ENCODE measurements at places on chromosomes 4 and X. TPM values are rescaled to one million over a fixed set of nuclear protein-coding genes. Genes with fewer than 3 reads are reported as not detected.
A peak's percentile ranks its signal among the peaks of the same experiment; 100 is the strongest.

DNA sequence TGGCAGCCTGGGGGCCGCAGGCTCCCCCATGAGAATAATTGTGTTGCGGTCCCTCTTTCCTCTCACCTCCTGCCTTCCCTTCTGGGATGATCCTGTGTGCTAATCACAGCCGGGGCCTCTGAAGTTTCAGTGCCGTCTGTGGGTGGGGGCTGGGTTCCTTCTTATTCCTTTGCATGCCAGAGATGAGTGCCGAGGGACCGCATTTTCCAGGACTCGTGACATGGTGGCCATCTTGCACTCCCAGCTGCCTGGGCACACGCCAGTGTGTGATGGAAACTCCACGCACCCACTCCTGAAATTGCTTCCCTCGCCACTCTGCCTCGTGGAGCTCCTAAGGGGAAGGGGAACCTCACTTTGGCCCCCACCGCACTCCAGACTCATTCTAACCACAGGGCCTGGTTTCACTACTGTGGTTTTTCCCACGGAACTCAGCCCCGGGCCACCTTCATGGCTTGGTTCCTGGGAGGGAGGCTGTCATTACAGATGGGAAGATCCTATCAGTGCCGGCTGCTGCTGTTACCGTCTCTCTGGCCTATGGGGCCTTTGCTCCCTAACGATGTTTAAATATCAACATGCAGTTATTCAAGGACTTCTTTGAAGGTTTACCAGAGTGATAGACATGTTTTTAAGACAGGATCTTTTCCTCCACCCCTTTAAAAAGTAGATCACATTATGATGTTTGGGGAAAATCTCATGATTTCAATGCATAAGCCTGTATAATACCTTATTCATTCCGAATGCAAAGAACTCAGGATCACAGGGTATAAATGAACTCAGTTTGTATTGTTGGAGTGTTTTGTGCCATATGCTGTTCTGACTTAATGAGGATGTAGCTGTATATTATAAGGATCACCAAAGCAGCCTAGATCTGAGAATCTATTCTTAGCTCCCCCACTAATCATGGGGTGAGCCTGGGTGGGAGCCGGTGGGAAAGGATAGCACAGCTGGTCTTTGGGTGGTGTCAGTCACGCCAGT, 89.6 kb downstream of the SORCS2 start:
- no peak for DNase-seq

- DNase-seq = no peak
Measured at GRCh38 chr4:3770323-3771163, 4.4 kb downstream of the ADRA2C start.

GRCh38 chrX:40105835-40106675, 8.3 kb upstream of the BCOR start:
- peak; percentile 74 for DNase-seq

GRCh38 chrX:24842486-24842885, 148.8 kb downstream of the POLA1 start:
- DNase-seq = no peak

GRCh38 chr4:86961605-86962295, 26.9 kb downstream of the AFF1 start:
- DNase-seq = no peak

DNA sequence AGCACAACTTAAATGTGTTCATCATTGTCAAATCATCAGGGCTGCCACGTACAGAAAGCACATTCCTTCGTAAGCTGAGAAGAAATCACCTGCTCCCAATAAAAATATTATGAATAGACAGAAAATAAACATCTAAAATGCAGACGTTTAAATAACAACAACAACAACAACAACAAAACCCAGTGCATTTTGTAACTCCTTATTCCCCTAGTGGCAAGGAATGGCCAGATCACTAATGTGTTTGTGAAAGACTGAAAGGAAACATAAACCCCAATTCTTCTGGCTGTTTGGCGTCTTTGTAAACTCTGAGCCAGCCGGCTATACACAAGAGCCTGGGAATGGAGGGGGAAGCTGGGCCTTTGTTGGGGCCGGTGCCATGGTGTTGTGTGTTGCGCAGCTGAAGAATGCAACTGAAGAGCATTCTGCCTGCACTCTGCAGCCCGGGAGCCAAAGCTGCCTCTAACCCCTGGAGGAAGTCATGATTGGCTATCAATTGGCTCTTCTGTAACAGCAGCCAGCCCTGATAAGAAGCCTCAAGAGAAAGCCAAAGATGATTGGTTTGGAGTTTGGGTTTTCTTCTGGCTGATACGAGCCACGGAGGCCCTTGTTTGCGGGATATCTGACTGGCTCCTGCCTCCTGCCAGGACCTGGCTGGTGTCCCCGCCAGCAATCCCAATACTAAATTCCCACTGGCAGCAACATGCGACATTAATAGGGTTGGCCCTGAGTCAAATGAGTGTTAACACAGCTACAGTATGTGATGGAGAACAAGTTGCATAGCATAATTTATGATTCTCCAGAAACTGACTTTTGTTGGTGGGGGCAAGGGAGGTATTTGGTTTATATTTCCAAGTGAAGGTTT, 89.7 kb upstream of the TFDP3 start:
- DNase-seq = no peak

DNA sequence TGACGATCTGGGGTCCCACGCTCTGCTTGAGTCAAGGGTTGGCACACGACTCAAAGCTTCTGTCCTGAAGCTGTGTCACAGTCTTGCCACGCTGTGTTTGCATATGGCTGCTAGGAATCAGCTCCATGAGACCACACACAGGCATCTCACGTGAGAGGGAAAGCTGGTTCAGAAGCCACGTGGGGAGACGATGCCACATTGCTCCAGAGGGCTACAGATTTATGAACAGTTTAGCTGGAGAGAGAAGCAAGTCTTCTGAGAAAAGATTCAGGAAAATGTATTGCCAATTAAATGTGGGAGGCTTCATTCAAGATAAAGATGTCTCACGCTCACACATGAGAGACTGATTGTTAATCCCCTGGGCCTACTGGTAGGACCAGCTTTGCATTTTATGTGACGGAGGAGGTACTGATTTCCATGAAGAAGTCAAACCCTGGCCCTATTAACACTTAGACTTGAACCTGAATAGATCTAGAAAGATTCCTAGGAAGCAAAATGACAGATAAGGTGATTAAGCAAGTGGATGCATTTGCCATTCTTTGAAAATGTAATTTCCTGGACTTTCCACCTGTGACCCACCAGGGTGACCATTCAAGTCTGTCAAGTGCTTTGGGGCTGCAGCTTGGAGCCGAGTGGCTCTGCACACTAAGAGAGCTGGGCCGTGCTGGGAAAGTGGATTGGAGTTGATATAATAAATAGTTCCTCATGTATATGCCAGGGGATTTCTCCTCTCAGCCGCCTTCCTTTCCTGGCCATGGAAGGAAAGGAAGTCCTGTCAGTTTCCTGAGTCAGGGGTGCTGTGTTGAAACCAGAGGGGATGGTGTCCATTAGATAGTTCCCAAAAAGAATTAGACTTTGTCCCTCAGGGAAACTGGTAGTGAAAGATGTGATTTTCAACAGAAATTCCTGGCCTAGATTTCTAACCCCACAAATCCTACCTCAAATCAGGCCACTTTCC, 29.0 kb downstream of the ENPP6 start:
- no peak for DNase-seq

DNA sequence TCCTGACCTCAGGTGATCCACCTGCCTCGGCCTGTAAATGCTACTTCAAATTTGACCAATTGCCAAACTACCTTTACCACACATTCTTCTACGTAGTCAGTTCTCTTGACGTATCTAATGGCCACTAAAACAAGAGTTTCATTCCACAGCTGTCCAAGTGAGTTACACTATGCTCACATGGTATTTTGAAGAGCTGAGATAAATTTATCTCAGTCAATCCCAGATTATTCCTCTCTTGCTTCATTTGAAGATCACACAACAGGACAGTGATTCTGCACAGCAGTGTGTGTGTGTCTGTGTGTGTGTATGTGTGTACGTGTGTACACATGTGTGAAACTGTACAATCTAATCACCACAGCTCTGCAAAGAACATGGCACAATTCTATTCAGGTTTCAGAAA, 133.4 kb downstream of the APBB2 start:
- no peak for DNase-seq

DNA sequence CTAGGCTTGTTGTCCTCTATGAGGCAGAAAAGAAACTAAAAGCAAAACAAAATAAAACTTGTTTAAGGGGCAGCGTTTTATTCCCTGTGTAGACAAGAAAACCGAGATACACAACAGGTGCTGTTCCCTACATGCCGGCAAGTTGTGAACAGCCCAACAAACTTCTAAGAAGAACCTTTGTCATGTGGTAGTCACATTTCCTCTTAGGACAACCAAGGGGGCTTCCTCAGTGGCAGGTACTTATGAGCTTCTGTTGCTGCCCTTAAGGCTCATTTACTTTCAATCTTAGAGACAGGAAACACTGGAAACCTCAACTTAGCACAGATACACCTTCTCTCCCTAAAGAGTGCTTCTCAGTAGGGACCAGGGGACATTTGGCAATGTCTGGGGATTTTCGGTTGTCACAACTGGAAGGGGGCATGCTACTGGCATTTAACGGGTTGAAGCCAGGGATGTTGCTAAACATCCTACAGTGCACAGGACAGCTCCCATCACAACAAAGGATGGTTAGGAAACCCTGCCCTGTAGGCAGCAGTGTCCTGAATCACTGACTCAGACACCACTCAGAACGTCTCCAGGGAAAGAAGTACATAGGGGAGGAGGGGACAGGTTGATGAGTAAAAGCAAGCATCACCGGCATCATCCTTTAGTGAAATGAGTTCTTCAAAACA, 111.0 kb downstream of the ASB9 start:
- DNase-seq = no peak

DNA sequence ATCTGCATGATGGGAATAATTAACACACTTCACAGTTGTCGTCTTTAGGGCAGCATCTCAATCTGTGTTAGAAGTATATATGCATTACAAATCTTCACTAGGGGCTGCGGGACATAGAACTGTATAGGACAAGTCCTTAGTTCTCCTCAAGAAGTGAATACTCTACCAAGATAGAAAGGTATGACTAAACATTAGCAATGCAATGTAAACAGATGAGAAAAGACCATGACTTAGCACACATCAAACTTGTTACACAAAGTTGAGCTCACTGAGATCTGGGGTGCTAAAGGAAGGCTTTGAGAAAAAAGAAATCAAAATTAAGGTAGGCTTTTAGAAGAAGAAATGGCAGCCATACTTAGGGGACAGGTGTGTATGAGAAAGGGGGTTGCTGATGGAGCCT, 182.1 kb upstream of the MAP3K15 start:
- DNase-seq = no peak

The PABPC5 gene
- 1.1 TPM for total RNA-seq

The GABRA4 gene
- total RNA-seq = not detected

The NAA11 gene
- not detected for total RNA-seq

The SMIM10L2A gene
- 0.46 TPM for total RNA-seq

The GYG2 gene
- total RNA-seq = 4.0 TPM

The RHOXF2B gene
- not detected for total RNA-seq

The SULT1E1 gene
- total RNA-seq = not detected

The LONRF3 gene
- not detected for total RNA-seq

The SCML1 gene
- 24.7 TPM for total RNA-seq

The GNRHR gene
- total RNA-seq = not detected

The CWH43 gene
- not detected for total RNA-seq

The ART3 gene
- total RNA-seq = not detected

The PCSK1N gene
- total RNA-seq = 0.72 TPM

The PAGE1 gene
- total RNA-seq = not detected

The MAGEA8 gene
- total RNA-seq = not detected

All from MG63 (cell line).